Stimulated activated CD4-positive, alpha-beta T cell treated with anti-CD3 and anti-CD28 coated beads, TNF-alpha, amount 100 ng/mL, for 4 hours (primary cell): ENCODE measurements at places on chromosomes 6 and 20.
A peak's percentile ranks its signal among the peaks of the same experiment; 100 is the strongest.

DNA sequence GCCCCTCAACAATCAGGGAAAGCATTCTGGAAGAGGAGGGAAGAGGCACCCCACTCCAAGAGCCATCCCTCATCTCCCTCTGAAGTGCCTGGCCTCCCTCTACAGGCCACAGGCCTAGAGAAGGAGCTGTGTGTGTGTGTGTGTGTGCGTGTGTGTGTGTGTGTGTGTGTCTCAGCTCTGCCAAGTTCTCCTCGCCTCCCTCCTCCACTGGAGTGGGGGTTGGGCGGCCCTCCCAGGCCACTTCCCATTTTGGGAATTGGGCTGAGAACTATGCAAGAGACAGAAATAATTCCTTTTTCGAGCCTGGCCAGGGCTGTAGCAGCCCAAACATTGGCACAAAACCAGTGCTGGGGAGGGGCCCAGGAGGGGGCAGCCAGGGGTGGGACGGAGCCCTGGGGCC is 35.7 kb downstream of the KCNB1 start:
- DNase-seq, result no peak

DNA sequence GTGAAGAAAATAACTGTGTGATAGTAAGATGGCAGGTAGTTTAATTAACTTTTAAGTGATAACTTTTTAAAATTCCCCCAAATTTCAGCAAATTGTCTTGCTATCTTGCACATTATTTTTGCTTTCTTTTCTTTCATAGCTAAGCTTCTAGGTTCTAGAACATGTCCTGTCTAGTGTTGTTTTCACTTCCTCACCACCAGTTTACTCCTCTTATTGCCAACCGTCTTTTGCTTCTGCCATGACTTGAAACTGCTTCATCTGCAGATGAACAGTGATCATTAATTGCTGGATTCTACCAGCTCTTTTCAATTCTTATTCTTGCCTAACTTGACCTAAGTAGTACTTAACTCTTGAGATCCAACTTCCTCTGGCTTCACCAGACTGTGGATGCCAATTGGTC is 137.8 kb downstream of the CENPW start:
- no peak for DNase-seq

DNA sequence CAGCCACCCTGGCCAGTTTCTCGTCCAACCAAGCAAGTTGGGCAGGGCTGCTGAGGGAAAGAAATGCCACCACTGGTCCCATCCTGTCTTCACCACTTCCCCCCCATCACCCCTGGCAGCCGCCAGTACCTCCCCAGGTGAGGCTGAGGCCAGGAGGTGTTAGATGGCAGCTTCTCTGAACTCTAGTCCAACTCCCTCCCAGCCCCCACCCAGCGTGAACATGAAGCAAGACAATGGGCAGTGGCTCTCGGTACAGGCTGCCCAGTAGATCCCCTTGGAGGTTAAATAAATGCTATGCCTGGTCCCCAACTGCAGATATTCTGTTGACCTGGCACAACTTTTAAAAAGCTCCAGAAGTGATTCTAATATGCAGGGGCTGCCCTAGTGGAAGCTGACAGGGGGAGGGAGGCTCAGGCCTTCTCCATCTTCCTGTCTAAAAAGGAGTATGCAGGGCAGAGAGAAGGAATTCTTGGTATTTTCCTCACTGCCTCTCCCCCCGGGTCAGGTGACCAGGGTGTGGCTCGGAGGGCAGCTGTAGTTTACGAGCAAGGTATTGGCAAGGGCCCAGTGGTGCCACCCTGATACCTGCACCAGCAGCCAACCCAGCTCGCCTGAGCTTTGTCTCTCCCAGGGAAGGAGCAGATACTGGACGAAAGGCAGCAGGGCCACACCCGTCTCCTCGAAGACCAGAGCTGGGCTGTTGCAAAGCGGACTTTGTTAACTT is 25.7 kb downstream of the KCNK5 start:
- DNase-seq, result no peak

GRCh38 chr20:37602634-37603033 is 75.0 kb upstream of the BLCAP start:
- DNase-seq, result no peak

DNA sequence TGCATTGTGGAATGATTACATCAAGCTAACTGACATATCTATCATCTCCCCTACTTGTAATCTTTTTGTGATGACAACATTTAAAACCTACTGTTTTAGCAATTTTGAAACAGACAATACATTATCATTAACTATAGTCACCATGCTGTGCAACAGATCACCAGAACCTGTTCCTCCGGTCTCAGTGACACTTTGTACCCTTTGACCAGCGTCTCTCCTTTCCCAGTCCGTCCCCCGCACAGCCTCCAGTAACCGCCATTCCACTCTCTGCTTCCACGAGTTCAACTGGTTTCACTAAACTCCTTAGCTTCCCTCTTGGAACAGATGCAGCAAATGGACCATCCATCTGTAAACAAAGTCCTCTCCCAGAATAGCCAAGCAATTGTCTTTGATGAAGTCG is 21.8 kb downstream of the LRP11 start:
- no peak for DNase-seq

- DNase-seq, result no peak
These were observed 6.0 kb upstream of the PTGIS start for GRCh38 chr20:49573900-49574416.

DNA sequence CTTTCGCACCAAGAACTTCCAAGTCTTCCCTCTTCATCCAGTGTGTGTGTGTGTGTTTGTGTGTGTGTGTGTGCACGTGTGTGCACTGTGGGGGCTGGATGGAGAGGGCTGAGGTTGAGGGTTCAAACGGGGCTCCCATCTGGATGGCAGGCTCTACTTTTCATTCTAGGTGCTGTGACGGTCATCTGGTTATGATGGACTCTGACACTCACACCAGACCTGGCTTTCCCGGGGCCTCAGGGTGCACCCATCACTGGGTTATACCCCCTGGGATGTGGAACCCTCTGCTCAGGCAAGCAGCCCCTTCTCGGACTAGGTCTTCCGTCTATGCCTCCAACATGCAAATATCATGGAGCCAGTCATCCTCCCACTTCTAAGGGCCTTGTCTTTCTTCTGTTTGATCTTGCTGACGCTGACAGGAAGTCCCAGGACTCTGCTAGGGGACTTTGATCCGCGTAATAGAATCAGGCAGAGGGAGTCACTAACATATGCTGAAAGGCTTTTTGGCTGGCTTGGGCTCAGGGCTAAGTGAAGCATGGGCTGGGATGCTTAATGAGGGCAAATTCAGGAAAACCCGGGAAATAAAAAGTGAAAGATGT is 313.6 kb downstream of the CDC5L start:
- DNase-seq, result no peak

GRCh38 chr6:14860774-14861173 is 385.1 kb upstream of the JARID2 start:
- DNase-seq, result no peak

GRCh38 chr20:22389836-22390542 is 194.4 kb downstream of the FOXA2 start:
- no peak for DNase-seq

GRCh38 chr20:63442100-63442493 is 30.4 kb downstream of the KCNQ2 start:
- DNase-seq, result peak; percentile 27

DNA sequence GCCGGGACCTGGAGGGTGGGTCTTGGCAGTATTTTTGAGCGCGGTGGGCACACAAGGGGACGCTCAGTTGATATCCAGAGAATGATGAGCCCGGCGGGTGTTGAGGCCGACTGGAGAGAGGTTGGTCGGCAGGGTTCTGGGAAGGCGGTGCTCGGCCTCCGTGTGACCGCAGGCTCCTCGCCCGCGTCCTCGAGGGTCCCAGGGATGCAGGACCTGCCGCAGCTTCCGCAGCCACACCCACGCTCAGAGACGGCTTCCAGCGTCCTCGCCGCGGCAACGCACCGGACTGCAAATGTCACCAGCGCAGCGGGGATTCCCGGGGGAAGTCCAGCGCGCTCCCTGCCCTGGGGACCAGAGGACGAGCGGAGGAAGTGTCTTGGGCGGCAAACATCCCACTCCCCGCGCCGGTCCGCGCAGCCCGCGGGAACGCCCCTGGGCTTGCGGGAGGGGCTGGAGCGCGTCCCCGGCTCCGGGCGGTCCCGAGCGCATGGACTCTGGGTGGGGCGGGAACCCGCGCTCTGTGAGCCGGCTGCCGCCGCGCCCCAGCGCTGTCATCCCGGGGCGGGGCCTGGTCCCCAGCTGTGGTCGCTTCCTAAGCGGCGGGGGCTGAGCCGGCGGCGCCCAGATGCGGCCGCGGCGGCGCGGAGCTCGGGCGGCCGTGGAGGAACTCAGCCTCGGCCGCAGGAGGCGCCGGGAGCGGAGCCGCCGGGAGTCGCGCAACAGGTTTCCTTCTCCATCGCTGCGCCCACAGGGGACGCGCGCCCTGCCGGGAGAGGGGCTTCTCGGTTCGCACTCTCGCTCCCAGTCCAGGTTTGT is at the start of gene STX11:
STX11 (plus strand) TSS at position 624 of the 816 bp plus-strand sequence. CDS start 36,111 bp downstream, outside the sequence.
- peak; percentile 62 for DNase-seq

- no peak for DNase-seq
These were observed 8.9 kb downstream of the GLP1R start for GRCh38 chr6:39057251-39058155.

- no peak for DNase-seq
These were observed 737.8 kb upstream of the MAP3K7 start for GRCh38 chr6:91324711-91325110.

GRCh38 chr20:50216543-50217206 is 26.0 kb downstream of the CEBPB start:
- no peak for DNase-seq

DNA sequence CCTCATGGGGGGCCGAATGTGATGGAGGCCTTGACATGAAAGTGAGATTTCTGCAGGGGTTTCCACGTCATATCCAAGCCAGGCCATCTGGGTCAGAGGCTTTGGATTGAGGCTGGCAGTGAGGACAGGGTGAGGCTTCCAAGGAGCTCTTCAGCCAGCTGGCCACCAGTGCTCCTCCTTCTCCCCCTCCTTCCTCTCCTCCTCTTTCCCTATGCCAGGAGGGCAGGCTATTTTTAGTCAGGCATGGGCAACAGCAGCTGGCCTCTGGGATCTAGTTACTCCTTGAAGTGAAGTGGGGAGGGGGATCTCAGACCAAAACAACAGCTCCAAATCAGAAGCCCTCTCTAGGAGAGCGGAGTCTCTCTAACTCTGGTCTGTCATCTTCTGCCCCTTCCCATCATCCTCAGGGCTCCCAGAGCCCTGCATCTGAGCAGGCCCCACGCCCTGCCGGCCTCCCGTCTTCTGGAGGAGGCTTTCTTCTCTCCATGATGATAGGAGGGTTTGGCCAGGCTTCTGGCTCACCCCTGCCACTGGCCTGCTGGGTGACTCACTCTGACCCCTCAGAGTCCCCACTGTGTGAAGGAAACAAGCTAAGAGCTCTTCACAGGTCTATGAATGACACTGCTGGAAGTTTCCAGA is 612 bp downstream of the TNNC2 start:
- DNase-seq, result no peak

DNA sequence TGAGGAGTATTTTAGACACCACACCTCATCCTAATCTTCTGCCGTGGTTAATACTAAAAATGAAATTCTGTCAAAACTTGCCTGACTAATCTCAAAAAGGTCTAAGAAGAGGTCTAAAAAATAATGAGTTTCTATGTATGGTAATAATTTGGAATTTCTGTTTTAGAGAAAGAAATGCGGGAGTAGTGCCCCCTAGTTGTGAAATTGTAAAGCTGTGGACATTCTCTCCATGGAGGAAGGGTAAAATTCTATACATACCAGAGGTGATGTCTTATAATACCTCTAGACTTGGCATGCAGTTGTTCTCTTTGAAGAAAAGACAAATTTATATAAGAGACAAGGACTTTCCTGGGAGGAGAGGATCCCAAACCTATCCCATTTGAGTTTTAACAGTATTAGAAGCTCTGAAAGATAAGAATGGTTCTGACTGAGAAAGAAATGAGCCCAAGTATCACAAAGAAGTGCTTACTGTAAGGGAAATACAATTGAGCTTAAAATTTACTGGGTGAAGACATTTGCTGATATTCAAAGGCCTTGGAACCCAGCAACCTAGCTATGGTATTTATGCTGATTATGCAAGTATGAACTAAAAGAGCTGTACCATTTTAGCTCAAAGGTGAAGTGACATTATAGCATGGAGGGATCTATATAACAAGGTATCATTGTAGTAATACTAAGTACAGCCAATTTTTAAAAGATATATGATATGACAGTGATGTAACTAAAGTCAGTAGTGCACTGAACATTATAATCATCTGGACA is 5.1 kb upstream of the EPHA7 start:
- DNase-seq, result no peak

- no peak for DNase-seq
These were observed 607.0 kb downstream of the TENT5A start for GRCh38 chr6:81145506-81145905.

- no peak for DNase-seq
These were observed 111.8 kb downstream of the ATG5 start for GRCh38 chr6:106213660-106214289.

GRCh38 chr20:36591854-36592641 is 13.5 kb upstream of the RAB5IF start:
- DNase-seq, result no peak

DNA sequence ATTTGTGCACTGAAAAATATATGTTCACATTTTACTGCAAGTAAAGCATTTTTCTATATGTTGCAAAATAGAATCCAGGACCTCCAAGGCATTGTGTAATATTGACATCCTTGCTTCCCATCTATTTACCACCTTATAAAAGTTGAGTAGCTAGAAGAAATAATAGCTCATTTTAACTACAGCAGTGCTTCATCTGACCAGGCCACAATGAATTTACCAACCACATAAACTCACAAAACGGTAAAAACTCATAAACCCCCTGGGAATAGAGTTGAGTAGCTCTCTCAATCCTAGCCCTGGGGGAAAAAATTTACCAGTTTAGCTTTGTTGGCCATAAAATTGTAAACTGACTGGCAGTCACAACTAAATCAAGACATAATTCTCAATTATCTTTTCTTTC is 3.9 kb downstream of the ATXN1 start:
- no peak for DNase-seq

GRCh38 chr6:13307508-13307995 is 20.8 kb downstream of the TBC1D7 start:
- no peak for DNase-seq

DNA sequence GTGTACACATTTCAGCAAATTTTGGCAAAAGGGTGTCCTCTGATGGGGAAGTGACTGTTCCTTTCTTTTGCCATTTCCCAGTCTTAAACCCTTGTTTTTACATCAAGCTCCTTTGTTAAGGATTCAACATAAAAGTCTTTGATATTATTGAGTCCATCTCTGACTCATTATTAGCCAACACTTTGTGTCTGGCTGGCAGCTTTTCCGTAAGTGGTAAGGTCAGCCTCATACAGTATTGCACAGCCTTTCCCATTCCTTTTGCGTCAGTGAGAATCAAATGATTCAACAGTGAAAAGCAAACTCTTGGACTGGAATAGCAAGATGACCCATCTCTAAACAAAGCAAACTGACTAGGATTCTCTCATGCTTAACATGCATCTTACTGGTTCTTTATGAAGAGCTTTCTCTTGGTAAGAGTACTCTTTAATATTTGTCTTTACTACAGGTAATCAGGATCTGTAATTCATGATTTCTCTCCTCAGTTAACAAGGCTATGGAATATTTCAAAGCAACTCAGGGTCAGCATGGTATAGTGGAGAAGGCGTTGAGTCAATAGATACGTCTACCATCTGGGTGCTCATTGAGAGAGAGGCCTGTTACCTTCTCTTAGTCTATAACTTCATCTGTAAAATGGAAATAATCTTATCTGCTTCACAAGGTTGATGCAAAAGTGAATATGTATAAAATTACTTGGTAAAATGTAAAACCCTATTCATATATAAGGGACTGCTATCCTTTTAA is 183.6 kb downstream of the PRL start:
- DNase-seq, result no peak

- no peak for DNase-seq
These were observed 496.5 kb downstream of the MAFB start for GRCh38 chr20:40192529-40192928.
